Caki2 (cell line): ENCODE measurements at places on chromosomes 11 and 22. TPM values are rescaled to one million over a fixed set of nuclear protein-coding genes. Genes with fewer than 3 reads are reported as not detected.

The DEUP1 gene
- total RNA-seq = not detected in 2 replicates

- no peak for DNase-seq
Measured at GRCh38 chr11:128693416-128693712, 508 bp upstream of the FLI1 start.

GRCh38 chr22:47073075-47073474, 310.6 kb downstream of the TBC1D22A start:
- no peak for DNase-seq

DNA sequence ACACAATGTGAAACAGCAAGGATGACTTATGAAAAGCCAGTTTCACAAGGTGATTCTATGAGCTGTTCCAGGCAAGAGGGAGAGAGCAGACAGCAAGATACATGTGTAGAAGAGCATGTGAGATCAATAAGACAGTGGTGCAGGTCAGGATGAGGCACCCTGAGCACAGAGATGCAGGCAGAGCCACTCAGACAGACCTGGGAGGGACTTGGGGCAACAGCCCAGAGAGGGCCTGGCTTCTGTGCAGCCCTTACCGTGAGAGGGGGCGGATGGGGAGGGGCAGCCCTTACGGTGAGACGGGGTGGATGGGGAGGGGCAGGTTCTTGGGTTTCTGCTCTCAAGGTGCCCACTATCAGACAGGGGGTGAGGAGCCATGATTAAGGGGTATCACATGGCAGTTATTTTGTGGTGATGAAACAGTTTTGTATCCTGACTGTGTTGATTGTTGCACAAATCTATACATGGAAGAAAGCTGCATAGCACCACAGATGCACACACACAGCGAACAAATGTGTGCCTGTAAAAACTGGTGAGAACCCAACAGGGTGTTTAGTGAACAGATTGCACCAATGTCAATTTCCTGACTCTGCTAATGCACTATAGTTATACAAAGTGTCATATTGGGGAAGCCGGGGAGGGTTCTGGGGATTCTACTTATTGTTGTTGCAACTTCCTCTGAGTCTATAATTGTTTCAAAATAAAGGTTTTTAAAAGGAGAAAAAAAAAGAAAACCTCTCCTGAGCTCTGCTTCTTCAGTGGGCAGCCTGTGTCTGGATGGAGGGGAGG, 5.2 kb upstream of the C22orf42 start:
- no peak for DNase-seq

GRCh38 chr22:27482402-27482801, 319.2 kb downstream of the MN1 start:
- DNase-seq = no peak

The GDPD4 gene
- total RNA-seq = not detected in 2 replicates
